Mesothelial cell of epicardium (in vitro differentiated cells): ENCODE measurements at places on chromosomes 3 and 15.

GRCh38 chr3:113499081-113499480 is 15.9 kb downstream of the SPICE1 start:
- H3K27me3 ChIP-seq: no peaks in the 10 kb centered on the region
- H3K4me1 ChIP-seq: peaks cover 12% of the 10 kb centered on the region
- DNase-seq: no peak
- H3K27ac ChIP-seq: peak overlapping the region; percentile 63

DNA sequence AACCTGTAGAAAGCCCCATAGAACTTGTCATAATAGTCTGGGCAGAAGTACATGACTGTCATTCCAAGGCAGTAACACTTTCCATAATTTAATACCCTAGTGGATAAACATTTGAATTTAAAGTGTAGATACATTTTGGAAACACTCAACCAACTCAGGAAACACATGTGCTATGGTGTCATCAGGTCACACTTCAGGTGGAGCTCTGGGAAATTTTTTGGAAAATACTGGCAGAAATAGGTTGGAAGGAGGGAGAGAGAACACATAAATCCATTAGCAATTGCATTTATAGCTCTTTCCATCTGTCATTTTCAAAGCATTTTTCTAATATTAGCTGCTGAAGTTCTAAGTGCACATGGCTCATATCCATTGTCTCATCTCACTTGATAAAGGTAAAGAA is 135.7 kb downstream of the MEIS2 start:
- H3K27me3 ChIP-seq: no peaks in the 10 kb centered on the region
- no peak for DNase-seq
- H3K4me3 ChIP-seq: no peak overlapping the region

DNA sequence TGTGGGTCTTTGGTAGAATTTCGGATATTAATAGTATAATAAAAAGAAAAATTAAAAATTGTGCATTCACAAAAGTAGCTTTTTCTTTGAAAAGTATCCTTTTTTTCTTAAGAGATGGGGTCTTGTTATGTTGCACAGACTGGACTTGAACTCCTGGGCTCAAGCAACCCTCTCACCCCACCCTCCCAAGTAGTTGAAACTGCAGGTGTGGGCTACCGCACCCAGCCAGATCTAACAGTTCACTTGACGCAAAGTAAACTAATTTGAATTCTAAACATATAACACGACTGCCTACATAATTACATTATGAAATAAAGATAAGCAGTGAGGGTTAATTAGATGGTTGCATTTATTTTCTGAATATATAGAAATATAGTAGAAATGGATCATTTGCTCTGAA is 10.7 kb downstream of the FAM98B start:
- no peaks in the 10 kb centered on the region for H3K27me3 ChIP-seq
- DNase-seq: no peak
- H3K4me1 ChIP-seq: no peaks in the 10 kb centered on the region
- H3K36me3 ChIP-seq: peaks cover 14% of the 10 kb centered on the region
- no peak overlapping the region for H3K4me3 ChIP-seq
- H3K27ac ChIP-seq: no peak overlapping the region

DNA sequence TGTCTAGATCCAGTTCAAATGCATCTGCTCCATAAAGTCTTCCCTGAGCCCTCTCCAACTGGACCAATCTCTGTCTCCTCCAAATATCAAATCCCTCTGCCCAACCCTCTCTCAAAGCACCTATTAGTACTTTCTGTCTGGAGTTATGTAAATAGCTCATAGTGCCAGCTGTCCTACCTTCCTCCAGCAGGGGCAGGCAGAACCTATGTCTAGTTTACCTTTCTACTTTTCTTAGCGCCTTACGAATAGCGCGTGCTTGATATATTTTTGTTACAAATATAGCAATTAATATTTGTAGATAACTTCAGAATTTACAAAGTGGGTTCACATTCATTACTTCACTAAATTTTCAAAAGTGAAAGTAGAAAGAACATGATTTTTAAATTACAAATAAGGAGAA is 14.0 kb upstream of the CCDC80 start:
- no peak overlapping the region for H3K4me3 ChIP-seq
- H3K27ac ChIP-seq: no peak overlapping the region
- H3K27me3 ChIP-seq: no peaks in the 10 kb centered on the region
- DNase-seq: no peak

DNA sequence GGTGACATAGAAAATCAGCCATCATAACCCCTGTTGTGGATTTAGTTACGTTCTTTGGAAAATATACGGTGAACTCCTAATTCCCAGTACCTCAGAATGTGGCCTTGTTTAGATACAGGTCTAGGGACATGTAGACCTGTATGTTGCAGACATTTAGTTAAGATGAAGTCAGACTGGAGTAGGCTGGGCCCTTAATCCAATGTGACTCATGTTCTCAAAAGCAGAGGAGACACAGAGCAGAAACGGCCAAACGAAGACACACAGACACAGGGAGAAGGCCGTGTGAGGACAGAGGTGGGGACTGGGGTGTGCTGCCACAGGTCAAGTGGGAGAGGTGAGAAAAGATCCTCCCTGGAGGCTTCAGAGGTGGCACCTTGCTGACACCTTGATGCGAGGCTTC is 119.0 kb upstream of the PROK2 start:
- peaks cover 5% of the 10 kb centered on the region for H3K27me3 ChIP-seq
- H3K4me1 ChIP-seq: no peaks in the 10 kb centered on the region
- DNase-seq: no peak
- no peak overlapping the region for H3K4me3 ChIP-seq
- no peak overlapping the region for H3K27ac ChIP-seq

GRCh38 chr3:27353221-27353620 is 16.0 kb downstream of the NEK10 start:
- H3K27me3 ChIP-seq: no peaks in the 10 kb centered on the region
- peaks cover 3% of the 10 kb centered on the region for H3K4me1 ChIP-seq
- H3K36me3 ChIP-seq: no peaks in the 10 kb centered on the region
- no peak for DNase-seq
- no peak overlapping the region for H3K27ac ChIP-seq

DNA sequence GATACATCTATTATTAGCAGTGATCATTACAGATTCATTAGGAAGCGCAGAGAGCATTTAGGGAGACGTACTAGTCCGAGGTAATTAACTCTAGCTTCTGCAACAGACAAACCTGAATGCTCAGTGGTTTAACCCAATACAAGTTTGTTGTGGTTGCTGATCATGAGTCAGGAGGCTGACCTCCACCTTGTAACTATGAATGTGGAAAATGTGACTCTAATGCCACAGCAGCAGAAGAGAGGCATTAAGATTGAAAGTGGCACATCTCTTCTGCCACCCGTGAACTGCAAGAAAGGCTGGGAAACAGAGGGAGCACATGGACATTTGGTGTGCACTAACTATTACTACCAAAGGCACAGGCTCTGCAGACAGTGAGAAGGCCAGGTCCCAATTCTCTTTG is 71.2 kb upstream of the C3orf80 start:
- H3K27me3 ChIP-seq: peaks cover 8% of the 10 kb centered on the region
- no peaks in the 10 kb centered on the region for H3K4me1 ChIP-seq
- H3K4me3 ChIP-seq: no peak overlapping the region

DNA sequence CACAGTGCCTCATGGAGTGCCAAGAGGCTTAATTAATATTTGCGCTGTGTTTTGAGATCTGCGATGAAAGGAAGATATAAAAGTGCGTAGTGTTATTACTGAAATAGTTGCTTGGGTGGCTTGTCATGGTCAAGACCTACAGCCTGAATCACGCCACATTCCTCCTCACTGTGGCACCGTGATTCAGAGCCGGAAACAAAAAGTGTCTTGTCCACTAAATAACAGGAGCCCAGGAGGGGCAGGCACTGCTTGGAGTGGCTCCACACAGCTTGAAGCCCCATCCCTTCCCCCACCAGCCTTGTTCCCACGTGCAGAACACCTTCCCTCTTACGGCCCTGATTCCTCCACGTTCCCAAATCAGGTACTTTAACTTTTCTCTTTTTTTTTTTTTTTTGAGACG is 1.2 kb upstream of the LRRC15 start:
- H3K27me3 ChIP-seq: peaks cover 61% of the 10 kb centered on the region
- no peak overlapping the region for H3K4me3 ChIP-seq
- peaks cover 15% of the 10 kb centered on the region for H3K4me1 ChIP-seq
- no peak overlapping the region for H3K27ac ChIP-seq

GRCh38 chr15:69031013-69032001 is 16.8 kb downstream of the NOX5 start:
- H3K4me1 ChIP-seq: no peaks in the 10 kb centered on the region
- peaks cover 6% of the 10 kb centered on the region for H3K27me3 ChIP-seq
- peak overlapping the region; percentile 62 for H3K4me3 ChIP-seq

DNA sequence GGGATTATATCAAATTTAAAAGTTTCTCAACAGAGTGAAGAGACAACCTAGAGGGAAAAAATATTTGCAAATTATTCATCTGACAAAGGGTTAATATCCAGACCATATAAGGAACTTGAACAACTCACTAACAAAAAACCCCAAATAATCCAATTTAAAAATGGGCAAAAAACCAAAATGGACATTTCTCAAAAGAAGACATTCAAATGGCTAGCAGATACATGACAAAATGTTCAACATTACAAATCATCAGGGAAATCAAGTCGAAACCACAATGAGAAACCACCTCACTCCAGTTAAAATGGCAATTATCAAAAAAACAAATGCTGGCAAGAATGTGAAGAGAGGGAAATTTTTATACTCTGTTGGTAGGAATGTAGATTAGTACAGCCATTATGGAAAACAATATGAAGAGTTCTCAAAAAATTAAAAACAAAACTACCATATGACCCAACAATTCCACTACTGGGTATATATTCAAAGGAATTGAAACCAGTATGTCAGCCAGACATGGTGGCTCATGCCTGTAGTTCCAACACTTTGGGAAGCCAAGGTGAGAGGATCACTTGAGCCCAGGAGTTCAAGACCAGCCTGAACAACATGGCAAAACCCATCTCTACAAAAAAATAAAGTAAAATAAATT is 88.5 kb downstream of the CSNK1G1 start:
- no peaks in the 10 kb centered on the region for H3K27me3 ChIP-seq
- peaks cover 26% of the 10 kb centered on the region for H3K36me3 ChIP-seq
- H3K27ac ChIP-seq: no peak overlapping the region
- no peaks in the 10 kb centered on the region for H3K4me1 ChIP-seq
- H3K4me3 ChIP-seq: no peak overlapping the region

GRCh38 chr3:51937611-51938450 is 3.9 kb downstream of the RRP9 start:
- peaks cover 19% of the 10 kb centered on the region for H3K4me1 ChIP-seq
- H3K27me3 ChIP-seq: no peaks in the 10 kb centered on the region
- no peak for DNase-seq
- no peak overlapping the region for H3K4me3 ChIP-seq

DNA sequence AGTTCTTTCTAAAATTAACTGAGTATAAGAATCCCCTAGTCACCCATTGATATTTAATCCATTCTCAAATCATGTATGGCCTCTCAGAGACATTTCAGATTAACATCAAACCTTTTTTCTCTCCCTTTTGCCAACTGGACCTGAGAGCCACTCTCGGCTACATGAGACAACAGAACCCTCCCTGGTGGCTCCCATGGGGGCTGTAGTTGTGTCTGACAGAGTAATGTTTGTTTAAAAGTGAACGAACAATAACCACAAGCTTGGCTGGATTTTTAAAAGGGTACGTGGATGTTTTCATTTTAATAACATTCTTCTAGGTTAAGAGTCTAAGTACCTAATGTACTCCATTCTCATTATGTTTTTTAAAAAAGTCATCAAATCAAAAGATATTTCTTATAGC is 37.1 kb downstream of the P3H2 start:
- no peaks in the 10 kb centered on the region for H3K27me3 ChIP-seq
- H3K4me3 ChIP-seq: no peak overlapping the region
- no peaks in the 10 kb centered on the region for H3K36me3 ChIP-seq
- DNase-seq: no peak

DNA sequence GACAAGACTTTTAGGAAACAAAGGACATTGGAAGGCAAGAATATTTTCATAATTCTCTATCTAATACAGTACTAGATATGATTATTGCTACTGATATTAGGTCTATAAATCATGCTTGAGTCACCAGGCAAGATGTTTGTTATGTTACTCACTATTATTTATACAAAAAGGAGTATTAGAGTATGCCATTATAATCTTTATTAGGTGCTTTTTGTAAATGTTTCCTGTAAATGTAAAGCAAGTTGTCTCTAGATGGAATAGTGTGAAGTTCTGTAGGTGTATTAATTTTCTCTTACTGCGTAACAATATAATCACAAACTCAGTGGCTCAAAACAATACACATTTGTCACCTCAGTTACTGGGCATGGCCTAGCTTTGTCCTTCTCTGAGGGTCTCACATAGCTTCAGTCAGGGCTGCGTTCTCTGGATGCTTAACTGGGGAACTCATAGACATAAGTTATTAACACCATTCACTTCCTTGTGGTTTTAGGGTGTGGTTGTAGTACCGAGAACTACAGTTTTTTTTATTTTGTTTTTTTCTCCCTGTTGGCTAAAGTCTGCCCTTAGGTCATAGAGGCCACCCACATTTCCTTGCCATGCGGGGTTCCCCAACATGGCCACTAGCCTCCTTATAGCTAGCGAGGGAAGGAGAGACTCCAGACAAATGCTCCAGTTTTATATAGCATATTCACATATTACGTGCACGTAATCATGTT is 20.3 kb upstream of the MAP3K13 start:
- H3K36me3 ChIP-seq: peaks cover 4% of the 10 kb centered on the region
- H3K27me3 ChIP-seq: no peaks in the 10 kb centered on the region
- no peak overlapping the region for H3K27ac ChIP-seq
- no peak overlapping the region for H3K4me3 ChIP-seq
- no peak for DNase-seq

GRCh38 chr15:57364282-57365007 is 11.9 kb upstream of the CGNL1 start:
- H3K27ac ChIP-seq: peak overlapping the region; percentile 67
- no peak overlapping the region for H3K4me3 ChIP-seq
- no peak for DNase-seq
- H3K36me3 ChIP-seq: no peaks in the 10 kb centered on the region
- H3K27me3 ChIP-seq: no peaks in the 10 kb centered on the region
- peaks cover 19% of the 10 kb centered on the region for H3K4me1 ChIP-seq

DNA sequence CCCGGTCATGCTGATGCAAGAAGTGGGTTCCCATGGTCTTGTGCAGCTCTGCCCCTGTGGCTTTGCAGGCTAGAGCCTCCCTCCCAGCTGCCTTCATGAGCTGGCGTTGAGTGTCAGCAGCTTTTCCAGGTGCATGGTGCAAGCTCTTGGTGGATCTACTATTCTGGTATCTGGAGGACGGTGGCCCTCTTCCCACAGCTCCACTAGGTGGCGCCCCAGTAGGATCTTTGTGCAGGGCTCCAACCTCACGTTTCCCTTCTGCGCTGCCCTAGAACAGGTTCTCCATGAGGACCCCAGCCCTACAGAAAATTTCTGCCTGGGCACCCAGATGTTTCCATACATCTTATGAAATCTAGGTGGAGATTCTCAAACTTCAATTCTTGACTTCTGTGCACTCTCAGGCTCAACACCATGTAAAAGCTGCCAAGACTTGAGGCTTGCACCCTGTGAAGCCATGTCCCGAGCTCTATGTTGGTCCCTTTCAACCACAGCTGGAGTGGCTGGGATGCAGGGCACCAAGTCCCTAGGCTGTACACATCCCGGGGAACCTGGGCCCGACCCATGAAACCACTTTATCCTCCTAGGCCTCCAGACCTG is 238.4 kb upstream of the MDFIC2 start:
- H3K36me3 ChIP-seq: peaks cover 2% of the 10 kb centered on the region
- no peak overlapping the region for H3K4me3 ChIP-seq
- no peak overlapping the region for H3K27ac ChIP-seq
- H3K4me1 ChIP-seq: peaks cover 2% of the 10 kb centered on the region

- no peaks in the 10 kb centered on the region for H3K36me3 ChIP-seq
- no peak overlapping the region for H3K27ac ChIP-seq
- no peak for DNase-seq
- H3K4me1 ChIP-seq: peaks cover 24% of the 10 kb centered on the region
- peaks cover 5% of the 10 kb centered on the region for H3K27me3 ChIP-seq
- no peak overlapping the region for H3K4me3 ChIP-seq
Measured at GRCh38 chr3:160451602-160452001, 2.0 kb upstream of the TRIM59 start.
